ENCODE measurements at places on chromosomes 7 and 10.

DNA sequence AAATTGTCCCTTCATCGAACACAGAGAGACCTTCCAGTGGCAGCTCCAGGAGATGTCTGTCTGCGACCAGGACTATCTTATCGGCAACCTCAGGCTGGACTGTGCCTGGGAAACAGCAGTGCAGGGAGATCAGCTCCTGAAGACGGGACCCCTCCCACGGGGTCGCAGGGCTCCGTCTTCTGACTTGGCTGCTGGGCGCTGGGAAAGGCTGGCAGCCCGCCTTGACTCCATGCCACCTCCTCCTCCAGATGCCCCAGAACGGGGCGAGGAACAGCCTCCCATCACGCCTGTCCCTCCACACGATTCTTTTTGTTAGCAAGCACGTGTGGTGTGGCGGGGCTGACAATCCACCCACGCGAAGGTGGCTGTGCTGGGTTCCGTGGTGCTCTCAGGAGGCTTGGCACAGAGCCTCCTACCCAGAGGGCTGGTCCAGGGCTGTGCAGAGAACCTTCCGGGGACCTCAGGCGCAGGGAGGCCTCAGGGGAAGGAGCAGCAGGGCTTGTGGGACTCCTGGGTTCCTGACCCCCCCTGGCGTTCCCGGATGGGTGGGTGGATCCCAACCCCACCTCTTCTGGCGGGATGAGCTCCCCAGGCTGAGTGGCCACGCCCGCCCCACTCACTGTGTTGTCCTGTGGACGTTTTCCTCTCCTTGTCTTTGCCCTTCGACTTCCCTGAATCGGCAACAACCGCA is 47.6 kb upstream of the NKX6-2 start:
- DNase-seq = no peak

DNA sequence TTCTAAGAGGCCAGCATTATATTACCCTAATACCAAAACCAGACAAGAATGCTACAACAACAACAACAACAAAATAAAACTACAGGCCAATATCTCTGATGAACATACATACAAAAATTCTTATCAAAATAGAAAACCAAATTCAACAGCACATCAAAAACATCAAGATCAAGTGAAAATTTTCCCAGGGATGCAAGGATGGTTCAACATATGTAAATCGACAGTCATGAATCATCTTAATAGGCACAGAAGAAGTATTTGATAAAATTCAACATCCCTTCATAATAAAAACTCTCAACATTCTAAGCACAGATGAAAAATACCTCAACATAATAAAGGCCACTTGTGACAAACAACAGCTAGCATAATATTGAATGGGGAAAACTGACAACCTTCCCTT is 75.3 kb downstream of the JMJD1C start:
- DNase-seq = no peak

GRCh38 chr7:127692200-127692599 is 40.2 kb downstream of the SND1 start:
- no peak for DNase-seq

DNA sequence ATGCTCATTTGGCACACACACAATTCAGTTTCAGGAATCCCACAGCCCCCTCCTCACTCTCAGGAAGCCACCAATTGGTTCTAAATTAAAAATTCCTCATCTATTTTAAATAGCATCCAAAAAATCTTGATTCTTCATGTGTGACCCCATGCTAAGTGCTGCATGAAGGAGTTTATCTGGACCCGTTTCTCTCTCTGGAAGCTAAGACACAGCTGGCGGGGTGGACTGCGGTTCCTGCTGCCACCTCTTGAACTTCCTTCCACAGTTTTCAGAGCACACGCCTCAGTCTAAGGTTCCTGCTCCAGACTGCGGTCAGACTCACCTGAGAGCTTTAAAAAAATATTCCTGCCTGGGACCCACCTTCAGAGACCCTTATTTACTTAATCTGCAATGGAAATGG is 34.5 kb downstream of the LYZL1 start:
- DNase-seq = no peak

DNA sequence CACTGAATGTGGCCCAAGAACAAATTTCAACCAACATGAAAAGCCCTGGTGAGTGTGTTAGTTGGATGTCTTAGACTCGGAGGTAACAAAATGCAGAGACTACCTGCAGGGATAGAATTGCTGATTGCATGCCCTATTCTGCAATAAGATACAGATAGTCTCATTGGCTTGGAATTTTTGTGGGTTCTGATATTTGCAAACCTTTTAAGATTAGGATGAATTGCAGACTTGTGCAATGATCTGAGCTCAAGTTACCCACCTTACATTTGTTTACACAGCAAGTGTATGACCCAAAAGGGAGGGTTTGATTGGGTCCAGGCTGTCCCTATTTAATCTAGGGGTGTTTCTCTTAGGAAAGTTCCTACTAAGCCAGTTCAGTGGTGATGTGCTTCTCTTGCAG is 45.4 kb downstream of the GPR37 start:
- DNase-seq = no peak

GRCh38 chr10:59072038-59072437 is 104.4 kb upstream of the PHYHIPL start:
- DNase-seq = no peak

DNA sequence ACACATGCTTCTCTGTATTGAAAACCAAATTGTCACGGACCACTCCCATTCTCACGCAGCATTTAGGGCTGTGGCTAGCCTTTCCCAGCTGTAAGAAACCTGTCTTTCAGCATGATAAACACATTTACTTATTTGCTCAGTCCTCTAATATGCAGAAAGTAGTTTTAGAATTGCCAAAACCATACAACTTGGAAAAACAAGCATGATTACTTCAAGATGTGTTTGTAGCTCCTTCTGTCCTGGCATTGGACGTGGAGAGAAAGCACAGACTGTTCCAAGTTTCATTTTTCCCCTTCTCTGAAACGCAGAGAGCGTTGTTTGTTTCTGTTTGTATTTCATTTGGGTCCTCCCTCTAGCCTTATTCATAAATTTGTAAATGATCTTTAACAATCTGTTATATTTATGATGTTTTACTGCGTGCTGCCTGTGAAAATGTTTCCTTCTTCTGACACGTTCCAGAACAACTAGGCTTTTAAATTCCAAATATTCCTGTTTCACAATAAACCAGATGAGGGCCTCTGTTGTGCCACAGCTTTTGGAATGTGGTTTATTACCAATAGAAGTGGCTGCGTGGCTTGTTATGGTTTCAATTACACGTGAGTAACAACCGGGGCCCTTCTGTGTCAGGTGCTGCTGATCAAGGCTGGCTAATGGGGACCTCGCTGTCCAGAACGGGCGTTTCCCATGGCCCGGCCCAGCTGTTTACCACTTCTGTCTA is 26.1 kb downstream of the MNX1 start:
- DNase-seq = no peak

- DNase-seq = no peak
Measured at GRCh38 chr7:101702362-101702850, 73.3 kb upstream of the MYL10 start.

DNA sequence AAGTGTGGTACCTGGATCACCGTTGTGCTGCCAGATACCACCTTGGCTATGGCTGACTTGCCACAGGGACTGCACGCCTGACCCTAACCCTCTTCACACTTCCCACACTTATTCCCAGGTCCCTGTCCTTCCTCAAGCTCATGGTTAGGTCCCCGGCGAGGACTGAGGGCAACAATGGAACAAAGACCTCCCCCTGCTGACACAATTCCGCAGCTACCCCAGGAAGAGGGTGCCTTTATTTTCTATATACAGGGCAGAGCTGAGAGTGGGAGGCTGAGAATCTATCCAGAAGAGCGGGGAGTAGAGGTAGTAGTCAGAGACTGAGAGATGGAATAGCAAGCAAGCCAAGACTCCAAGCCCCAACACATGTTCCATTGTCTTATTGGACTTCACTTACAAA is 118.1 kb upstream of the SEM1 start:
- no peak for DNase-seq

GRCh38 chr7:4085937-4086691 is 596.0 kb upstream of the FOXK1 start:
- DNase-seq = no peak

GRCh38 chr7:69756235-69756634 is 158.0 kb downstream of the AUTS2 start:
- DNase-seq = no peak

GRCh38 chr7:149443523-149443922 is 17.3 kb downstream of the ZNF777 start:
- DNase-seq = no peak

GRCh38 chr10:92305133-92306072 is 14.4 kb downstream of the MARCHF5 start:
- no peak for DNase-seq

DNA sequence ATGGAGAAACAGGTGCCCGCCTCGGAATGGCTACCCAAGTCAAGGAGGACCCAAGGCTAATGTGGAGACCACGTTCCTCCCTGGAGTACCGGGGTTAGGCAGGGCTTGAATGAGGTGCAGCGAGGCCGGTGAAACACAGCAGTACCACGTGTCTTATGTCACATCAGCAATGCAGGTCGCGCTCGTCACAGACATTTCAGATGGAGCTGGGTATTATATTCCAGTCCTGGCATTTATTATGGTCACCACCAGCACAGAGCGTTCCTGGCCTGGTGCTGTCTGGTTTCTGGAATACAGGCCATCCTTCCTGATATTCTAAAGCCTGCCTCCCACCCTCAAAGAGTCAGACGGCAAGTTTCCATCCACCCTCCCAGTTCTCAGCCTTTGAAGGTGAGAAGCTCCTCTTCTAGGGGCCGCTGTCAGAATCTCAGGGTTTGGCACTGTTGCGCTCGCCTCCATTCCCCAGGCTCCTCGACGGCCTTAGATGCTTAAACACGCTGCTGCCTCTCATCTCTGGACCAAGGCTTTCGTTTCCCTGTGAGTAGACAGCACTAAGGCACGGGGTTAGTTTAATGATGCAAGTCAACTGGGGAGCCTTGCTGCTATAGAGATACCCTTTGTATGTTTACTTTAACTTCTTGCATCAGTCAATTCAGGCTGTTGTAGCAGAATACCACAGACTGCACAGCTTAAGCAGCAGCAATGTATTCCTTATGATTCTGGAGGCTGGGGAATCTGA is 377.6 kb downstream of the DPP6 start:
- DNase-seq = no peak

DNA sequence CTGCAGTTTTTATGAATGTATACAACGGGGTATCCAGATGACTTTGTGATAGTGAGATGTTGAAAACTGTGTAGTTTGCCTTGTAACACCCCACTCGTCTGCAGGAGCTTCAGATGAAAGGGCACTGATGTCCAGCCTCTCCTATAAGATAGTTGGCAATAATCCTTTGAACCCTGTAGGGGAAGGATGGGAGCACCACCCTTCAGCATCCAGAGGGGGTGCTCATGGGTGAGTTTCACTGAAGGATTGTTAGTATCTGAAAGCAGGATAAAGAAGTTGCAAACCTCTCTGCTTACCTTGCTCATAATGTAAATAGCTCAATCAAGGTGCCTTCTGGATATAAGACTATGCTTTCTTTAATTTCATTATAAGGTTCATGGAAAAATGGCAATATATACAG is 201.5 kb downstream of the TMEM178B start:
- DNase-seq = no peak

GRCh38 chr7:70093205-70093904 is 495.1 kb downstream of the AUTS2 start:
- DNase-seq = no peak

- DNase-seq = no peak
Measured at GRCh38 chr7:148571381-148571780, 19.2 kb upstream of the C7orf33 start.

GRCh38 chr10:6274040-6274439 is 71.3 kb downstream of the PFKFB3 start:
- no peak for DNase-seq

GRCh38 chr7:17474724-17475344 is 176.4 kb downstream of the AHR start:
- DNase-seq = no peak

GRCh38 chr10:91389636-91390512 is 20.3 kb upstream of the HECTD2 start:
- DNase-seq = no peak

DNA sequence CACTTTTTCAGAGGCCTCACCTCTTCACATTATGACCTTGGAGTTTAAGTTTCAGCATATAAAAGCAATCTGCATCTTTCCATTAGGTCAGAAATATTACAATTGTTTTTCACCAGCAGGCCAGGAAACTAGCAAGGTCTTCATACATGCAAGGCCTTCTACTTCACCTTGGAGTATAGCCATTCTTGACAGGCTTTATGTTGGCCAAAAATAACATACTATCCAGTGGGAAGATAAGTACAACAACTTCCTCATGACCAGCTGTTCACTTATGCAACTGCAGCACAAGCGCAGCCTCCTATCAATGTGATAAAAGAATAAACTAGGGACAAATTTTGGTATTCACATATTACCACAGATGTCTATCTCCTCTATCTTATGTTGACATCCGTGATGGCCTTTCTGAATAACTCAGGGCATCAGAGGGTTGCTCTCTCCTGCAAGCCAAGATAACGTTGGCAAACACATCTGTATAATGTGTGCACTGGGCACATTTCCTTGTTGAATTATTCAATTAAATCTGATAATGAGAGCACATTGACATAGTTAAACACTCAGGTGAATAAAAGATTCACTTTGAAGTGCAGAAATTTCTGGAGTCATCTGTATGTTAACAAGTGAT is 239.8 kb downstream of the FZD1 start:
- DNase-seq = no peak

- DNase-seq = no peak
Measured at GRCh38 chr10:3624367-3624766, 160.6 kb downstream of the KLF6 start.

DNA sequence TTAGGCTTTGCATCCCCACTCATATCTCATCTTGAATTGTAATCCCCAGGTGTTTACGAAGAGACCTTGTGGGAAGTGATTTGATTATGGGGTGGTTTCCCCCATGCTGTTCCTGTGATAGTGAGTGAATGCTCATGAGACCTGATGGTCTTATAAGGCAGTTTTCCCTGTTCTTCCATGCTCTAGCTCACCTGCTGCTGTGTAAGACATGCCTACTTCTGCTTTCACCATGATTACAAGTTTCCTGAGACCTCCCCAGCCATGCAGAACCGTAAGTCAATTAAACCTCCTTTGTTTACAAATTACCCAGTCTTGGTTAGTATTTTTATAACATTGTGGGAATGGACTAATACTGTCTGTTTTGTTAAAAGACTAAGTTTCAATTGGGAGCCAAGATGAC is 35.3 kb upstream of the ZNF92 start:
- DNase-seq = no peak

All from heart left ventricle (tissue), 16 donors.